ENCODE measurements at places on chromosomes 6 and 20.

DNA sequence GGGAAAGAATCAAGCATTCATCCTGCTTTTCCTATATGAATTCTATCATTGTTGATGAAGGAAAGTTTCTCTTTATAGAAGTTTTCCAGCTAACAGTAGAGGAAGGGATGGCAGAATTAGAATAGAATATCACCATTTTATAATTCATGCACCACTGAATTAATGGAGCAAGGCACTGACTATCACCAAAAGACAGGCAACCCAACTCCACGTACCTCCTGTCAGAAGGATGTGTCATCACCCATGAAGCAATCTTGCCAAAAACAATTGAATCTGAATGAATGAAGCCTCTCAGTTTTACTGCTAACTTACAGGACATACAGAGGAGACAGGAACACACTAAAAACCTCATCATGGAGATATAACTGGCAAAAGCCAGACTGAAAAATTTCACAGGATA lies 122.4 kb downstream of the NFATC2 start:
- no peak for DNase-seq

DNA sequence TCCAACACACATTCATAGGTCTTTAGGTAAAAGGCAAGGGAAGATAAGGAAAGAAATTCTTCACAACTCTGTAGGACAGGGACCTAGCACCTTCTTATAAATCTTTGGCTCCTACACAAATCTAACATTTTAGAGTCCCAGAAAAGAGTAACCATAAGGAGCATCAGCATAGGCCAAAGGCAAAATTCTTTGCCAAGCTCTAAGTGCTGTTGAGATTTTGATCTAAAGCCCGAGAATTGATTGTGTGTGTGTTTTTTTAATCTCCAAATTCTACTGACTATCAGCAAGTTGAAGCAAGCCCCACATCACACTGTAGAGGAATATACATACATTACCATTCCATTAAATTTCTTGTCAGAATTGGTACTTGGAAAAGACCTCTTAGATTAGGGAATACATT lies 233.6 kb downstream of the BTBD9 start:
- DNase-seq, result no peak

GRCh38 chr6:63389191-63389844 lies 69.5 kb upstream of the LGSN start:
- DNase-seq, result no peak

DNA sequence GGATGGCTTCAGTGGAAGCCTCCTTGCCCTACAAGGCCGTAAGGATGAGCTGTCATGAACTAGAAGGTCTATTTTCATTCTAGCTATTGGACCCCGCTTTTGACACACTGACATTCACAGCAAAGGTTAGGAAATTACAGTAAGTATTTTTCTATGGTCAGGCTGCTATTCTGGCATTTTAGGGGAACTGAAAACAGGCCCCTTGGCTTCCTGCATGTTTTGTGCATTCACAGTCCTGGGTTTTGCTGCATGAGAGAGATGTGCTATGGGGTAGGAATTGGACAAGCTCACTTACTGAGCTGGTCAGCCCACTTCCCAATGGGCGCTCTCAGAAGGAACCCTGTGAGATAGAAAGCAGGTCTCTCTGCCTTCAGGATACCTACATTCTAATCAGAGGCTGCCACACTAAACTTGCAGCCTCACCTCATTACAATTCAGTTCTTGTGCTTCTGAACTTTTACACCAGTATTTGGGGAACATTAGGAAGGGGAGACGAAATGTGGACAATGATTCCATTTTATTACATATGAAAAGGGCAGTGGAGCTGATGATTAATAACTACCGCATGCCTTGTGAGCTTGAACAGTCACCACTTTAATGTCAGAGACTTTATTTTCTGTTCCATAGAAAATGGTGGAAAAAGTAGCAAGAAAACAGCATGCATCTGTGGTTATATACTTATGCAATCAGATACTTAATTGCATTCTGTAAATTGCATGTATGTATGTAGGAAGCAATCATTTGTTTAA lies 86.6 kb upstream of the TAB2 start:
- DNase-seq, result no peak

DNA sequence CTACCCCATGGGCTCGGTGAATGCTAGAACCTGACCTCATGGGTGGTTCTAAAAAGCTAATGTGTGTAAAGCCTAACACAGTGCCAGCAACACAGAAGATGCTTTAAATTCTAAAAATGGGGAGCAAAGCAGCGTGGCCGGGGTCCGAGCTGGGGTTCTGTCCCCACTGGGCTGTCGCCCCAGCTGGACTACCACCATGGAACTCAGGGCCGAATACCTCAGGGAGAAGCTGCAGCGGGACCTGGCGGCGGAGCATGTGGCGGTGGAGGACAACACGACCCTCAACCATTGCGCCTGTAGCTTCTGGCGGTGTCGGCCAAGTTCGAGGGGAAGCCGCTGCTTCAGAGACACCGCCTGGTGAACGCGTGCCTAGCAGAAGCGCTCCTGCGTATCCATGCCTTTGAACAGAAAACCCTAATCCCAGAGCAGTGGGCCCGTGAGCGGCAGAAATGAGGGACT lies 8.4 kb downstream of the SOX4 start:
- DNase-seq, result no peak

- no peak for DNase-seq
Observed at GRCh38 chr6:74585753-74586152, 620.1 kb downstream of the COL12A1 start.

DNA sequence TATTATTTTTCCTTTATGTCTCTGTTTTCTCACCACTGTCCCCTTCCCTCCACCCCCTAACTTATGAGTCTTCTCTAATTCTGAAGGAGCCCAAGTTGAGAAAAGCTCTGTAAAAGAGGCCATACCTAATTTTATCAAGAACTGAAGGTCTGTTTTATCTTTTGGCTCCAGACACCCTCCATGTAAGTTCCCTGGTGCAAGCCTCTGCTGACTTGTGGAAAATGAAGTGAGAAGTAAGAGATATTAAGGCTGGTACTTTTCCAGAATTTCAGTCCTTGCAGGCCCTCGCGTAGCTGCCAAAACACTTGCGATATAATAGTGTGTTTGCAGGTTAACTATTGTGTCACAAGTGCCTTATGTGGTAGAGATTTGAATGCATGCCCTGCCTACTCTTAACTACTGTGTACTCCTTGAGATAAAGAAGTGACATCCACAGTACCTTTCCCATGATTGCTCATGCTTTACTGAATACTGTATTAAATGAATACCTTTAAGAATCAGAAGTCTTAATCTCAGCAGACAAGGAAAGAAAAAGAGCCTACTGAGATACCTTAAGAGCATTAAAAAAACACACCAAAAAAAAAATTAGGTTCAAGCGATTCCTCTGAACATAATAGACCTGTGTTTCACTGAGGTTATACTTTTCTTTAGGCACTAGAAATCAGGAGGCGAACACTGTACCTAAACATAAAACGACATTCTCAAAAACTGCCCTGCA lies 143.6 kb upstream of the ZNF184 start:
- DNase-seq, result no peak

GRCh38 chr6:144353871-144354314 lies 68.8 kb downstream of the UTRN start:
- DNase-seq, result no peak

GRCh38 chr20:4767084-4767483 lies 45.4 kb downstream of the PRND start:
- no peak for DNase-seq

GRCh38 chr6:108102965-108103364 lies 28.4 kb upstream of the OSTM1 start:
- DNase-seq, result no peak

- DNase-seq, result no peak
Observed at GRCh38 chr6:134950482-134950881, 581 bp upstream of the ALDH8A1 start.

DNA sequence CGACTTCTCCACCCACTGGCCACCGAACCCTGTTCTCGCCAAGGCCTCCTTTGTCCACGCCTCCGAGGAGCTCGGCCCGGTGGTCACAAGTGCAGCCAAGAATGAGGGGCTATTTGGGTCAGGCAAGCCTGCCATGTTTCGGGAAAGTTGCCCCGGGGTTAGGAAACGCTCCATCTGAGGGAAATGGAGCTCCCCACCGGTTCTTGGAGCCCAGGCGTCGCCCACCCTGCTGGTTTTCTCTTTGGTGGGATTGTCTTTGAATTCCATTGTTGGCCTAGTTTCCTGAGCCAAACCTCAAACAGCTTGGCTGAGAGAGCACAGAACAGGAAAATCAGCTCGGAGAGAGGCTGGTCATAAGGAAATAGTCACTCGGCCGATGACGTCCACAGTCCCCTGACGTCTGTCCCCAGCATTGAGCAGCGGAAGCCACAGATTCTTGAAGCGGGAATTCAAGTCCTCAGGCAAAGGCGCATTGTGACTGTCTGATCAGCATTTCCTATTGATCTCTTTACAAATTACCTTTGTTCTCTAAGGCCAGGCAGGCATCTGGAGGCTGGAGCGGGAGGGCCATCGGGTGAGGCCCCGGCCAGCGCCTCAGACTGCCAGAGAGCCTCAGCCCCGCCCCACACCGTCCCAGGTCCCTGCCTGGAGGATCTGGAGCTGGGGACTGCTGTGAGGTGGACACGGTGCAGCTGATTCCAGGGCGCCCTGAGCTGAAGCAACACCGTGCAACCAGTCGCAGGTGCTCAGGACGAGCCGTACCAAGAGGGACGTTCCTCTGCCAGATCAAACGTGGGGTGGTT lies 138.6 kb downstream of the DLL1 start:
- DNase-seq, result no peak

- no peak for DNase-seq
Observed at GRCh38 chr20:7967199-7967844, 27.1 kb upstream of the HAO1 start.

GRCh38 chr20:53163486-53163885 lies 191.3 kb downstream of the TSHZ2 start:
- DNase-seq, result no peak

DNA sequence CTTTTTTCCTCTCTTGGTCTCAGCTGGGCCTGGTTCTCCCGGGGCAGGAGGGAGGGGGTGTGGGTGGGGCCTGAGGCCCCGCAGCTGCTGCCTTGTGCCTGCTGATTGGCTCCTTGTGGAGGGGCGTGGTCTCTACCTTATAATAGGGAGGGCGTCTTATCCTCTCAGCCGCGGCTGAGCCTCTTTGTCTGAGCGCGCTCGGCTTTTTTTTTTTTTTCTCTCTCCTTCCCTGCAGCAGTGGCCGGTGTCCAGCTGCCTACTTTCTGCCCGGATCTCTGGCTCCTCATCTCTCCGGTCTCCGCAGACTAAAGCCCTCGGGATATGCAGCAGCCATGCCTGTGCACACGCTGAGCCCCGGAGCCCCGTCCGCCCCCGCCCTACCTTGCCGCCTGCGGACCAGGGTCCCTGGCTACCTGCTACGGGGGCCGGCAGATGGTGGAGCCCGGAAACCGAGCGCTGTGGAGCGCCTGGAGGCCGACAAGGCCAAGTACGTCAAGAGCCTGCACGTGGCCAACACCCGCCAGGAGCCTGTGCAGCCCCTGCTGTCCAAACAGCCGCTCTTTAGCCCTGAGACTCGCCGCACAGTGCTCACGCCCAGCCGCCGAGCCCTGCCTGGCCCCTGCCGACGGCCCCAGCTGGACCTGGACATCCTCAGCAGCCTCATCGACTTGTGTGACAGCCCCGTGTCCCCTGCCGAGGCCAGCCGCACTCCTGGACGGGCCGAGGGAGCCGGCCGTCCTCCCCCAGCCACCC lies 11.1 kb downstream of the FAM110A start:
- DNase-seq, result peak; percentile 96

Data from activated naive CD4-positive, alpha-beta T cell treated with anti-CD3 and anti-CD28 coated beads, Interleukin-2, amount 10 ng/mL, durations not matched to agents 7 days and 5 days (primary cell).